Activated CD4-positive, alpha-beta T cell treated with anti-CD3 and anti-CD28 coated beads, Interleukin-2, amount 50 U/mL, for 1 hour (primary cell): ENCODE measurements at places on chromosomes 3 and 15.

- DNase-seq = peak; percentile 39
Observed at GRCh38 chr15:72796515-72797337, 13.2 kb upstream of the ADPGK start.

DNA sequence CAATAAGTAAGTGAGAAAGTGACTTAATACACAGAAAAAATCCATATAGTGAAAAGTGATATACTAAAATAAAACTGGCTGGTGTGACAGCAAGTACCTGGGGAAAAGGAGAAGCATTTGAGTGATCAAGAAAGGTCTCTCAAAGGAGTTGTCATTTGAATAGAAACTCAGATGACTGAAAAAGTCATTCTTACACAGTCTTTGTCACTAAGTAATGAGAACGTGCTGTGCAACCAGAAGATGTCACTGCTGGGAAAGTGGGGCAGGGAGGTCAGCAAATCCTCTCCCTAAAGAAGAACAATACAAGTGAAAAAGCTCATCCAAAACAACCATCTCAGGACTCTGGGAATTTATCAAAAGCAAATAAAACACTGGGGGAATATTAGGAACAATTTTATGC, 317.5 kb upstream of the TRIM42 start:
- DNase-seq = no peak

DNA sequence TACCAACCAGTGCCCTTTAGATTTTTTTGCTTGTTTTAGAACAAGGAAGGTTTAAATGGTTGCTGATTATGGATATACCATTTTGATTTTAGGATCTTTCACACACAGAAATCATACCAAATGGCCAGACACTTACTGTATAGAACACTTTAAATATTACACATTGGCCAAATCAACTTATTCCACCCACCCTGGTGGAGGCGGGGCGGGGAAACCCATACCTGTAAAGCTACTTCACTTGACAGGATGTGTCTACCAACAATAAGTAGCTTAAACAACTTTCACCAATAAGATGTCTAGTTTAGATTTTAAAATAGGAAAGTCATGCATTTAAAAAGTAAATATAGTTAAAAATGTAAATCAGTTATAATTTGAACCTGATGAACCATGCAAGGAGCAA, 17.0 kb upstream of the SFMBT1 start:
- DNase-seq = no peak

GRCh38 chr3:188385295-188385694, 231.3 kb downstream of the LPP start:
- DNase-seq = no peak

GRCh38 chr15:60972301-60972700, 256.8 kb downstream of the RORA start:
- no peak for DNase-seq

DNA sequence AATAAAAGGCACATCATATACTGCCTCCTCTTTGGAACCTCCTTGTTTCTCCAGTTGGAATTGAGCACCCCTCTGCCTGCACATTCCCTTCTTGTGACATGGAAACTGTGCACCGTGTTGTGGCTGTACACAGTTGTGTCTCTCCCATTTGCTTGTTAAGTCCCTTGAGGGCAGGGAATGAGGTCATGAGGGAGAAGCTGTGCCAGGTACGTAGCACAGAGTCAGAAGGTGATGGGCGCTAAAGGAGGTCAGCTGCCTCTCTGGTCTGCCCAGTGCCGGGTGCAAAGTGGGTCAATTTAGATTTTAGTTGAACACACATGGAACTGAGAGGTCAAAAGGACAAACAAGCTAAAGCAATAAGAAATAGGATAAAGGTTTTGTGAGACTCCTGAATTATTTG, 124.4 kb downstream of the FAM43A start:
- DNase-seq = no peak
